ENCODE measurements at places on chromosomes 3 and 15. TPM values are rescaled to one million over a fixed set of nuclear protein-coding genes. Genes with fewer than 3 reads are reported as not detected.

Gene GFM1
- total RNA-seq = 89.3 TPM

Gene CHCHD6
- total RNA-seq = 15.0 TPM

Gene PEX5L
- total RNA-seq = not detected

GRCh38 chr3:43028678-43029490, 49.8 kb downstream of the GASK1A start:
- no peak for DNase-seq

- DNase-seq = no peak
Observed at GRCh38 chr3:22156868-22157267, 405.9 kb upstream of the ZNF385D start.

Measured in activated naive CD8-positive, alpha-beta T cell treated with anti-CD3 and anti-CD28 coated beads for 36 hours (primary cell).